NCI-H1694 (cell line): ENCODE measurements at places on chromosomes 3 and 15.
A peak's percentile ranks its signal among the peaks of the same experiment; 100 is the strongest.

DNA sequence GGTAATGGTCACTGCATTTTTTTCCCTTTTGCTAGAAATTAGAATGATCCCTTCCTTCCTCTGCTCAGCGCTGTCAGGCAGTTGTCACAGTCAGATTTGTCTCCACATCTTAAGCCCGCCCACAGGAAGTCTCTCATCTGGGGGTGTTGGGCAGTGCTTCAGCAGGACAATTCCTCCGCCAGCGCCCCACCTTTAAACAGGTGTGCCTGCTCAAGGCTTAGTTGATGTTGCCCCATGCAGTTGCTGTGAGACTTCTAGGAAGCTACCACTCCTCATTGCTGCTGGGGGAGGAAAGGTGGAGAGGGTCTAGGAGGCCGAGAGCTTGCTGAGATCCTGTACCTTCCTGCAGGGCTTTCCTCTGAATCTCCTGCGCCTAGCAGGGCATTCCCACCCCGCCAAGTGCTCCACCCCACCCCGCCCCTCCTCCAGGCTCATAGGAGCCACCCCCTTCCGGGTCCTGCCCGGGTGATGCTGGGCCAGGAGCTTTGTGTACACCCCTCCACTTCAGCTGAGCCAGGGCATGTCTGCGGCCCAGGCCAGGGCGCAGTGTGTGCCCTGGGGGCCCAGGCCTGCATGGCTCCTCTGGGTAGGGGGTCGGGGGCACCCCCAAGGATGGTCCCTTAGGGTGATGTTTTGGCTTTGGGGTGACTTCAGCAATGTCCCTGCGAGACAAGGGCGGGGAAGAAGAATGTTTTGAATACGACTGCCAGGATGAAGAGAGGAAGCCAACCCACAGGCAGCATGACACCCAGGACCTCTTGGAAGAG lies 68.7 kb downstream of the TRAK1 start:
- DNase-seq: no peak

DNA sequence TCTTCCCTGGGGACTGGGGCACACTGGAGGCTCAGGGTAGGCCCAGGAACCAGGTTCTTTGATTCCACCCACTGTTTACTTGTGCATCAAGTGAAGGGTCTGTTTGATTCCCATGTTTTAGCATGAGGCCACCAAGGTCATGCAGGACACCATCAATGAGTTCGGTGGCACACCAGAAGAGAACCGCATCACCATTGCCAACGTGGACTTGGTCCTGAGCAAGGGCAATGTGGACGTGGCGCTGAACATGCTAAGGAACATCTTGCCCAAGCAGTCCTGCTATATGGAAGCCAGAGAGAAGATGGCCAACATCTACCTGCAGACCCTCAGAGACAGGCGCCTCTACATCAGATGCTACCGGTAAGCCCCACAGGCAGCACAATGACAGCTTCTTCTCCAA lies 21.5 kb downstream of the TTC21A start:
- DNase-seq: no peak

DNA sequence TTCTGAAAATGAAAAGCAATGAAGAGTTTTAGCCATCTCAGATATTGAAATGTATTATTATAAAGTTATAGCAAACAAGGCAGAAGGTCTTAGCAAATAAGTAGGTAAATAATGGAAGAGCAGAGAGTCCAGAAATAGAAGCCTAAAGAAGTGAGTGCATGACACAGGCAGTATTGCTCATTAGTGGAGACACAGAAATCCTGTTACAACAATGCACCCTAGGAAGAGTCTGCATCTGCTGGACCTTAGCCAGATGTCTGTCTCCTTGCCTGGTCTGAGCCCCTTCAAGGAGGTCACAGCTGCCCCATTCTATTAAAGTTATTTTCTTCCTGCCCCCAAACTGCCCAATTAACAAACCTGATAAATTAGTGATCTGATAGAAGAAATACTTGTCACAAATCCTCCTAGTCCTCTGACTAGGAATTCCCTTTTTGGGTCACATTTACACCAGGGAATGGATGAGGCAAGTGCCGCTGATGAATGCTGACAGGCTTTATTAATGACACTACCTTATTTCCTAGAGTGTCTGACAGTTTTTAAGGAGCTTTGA lies 51.9 kb downstream of the HOMER2 start:
- no peak for DNase-seq

GRCh38 chr3:107085261-107085660 lies 292.0 kb upstream of the CCDC54 start:
- DNase-seq: no peak

- DNase-seq: no peak
These were observed 976 bp downstream of the ABHD17C start for GRCh38 chr15:80695911-80696661.

- DNase-seq: no peak
These were observed 587 bp downstream of the NPHP3 start for GRCh38 chr3:132721479-132722164.

GRCh38 chr3:31196881-31197364 lies 302.5 kb upstream of the GADL1 start:
- DNase-seq: peak; percentile 39

GRCh38 chr3:179348325-179349013 lies 960 bp downstream of the MFN1 start:
- no peak for DNase-seq

DNA sequence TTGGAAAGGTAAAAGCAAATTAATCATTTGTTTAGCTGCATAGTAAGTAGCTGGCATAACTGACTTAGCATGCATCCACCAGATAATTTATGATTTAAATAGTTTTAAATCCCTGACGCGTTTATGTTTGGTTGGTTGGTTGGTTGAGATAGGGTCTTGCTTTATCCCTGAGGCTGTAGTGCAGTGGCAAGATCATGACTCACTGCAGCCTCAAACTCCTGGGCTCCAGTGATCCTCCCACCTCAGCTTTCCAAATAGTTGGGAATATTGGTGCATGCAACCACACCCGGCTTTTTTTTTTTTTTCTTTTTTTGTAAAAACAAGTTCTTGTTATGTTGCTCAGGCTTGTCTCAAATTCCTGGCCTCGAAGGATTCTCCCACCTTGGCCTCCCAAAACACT lies 263.4 kb downstream of the MCTP2 start:
- no peak for DNase-seq

DNA sequence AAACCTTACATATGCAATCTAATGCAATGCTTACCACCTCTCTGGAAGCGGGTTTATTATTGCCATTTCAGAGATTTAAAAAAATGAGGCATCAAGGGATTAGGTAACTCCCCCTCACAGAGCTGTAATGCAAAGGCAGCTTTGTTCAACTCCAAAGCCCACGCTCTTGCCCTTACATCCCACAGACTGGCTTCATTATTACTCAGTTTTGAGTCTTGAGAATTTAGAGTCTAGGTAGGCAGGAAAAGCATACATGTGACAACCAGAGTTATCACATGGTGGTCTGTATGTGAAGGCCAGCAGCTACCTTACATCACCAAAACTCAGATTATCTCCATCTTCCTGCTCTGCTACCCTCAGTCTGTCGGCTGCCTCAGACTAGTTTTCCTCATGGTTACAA lies 326.9 kb downstream of the UACA start:
- DNase-seq: no peak

GRCh38 chr3:105316331-105316730 lies 50.4 kb upstream of the ALCAM start:
- no peak for DNase-seq

DNA sequence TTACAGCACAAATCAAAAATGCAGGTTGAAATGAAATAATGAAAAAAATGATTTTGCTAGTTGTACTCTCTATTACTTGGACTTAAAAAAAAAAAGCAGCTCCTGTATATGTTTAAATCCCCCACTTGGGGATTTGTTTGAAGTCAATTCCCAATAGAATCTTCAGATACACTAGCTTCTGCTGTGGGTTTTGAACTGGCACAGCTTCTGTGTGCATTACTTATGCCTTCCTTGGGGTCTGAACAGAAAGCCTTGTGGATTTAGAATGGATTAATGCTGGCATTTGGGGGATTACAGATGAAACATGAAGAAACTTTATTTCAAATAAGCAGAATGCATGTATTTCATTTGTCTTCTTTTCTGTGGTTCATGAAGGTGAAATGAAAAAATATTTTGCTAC lies 513.2 kb upstream of the TBL1XR1 start:
- DNase-seq: no peak

- DNase-seq: no peak
These were observed 258.4 kb downstream of the XXYLT1 start for GRCh38 chr3:195012571-195012970.

DNA sequence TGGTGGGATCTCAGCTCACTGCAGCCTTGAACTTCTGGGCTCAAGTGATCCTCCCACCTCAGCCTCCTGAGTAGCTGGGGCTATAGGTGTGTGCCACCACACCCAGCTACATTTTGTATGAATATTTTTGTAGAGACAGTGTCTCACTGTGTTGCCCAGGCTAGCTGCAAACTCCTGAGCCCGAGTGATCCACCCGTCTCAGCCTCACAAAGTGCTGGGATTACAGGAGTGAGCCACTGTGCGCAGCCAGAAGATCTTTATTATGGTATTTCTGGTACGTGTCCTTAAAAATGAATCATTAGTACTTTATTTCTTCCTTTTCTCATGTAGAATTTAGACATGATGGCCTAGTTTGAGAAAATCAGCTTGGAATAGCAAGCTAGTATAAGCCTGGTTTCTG lies 153.3 kb downstream of the BCHE start:
- DNase-seq: no peak

DNA sequence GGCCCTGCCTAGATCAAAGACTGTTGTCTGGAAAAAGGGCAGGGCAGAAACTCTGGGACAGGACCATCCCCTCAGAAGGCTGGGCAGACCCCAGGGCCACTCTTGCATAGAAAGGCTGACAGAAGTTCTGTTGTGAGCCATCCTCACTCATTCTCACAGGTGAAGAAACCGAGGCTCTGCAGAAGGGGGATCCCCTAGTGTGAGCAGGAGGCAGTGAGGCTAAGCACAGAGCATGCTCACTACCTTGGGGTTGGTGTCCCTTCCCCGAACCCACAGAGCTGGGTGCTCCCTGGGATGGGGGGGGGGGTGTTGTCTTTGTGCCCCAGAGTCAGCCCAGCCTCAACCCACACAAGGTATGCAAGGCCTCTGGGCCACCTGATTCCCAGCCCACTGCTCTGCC lies 50.9 kb upstream of the TMEM115 start:
- DNase-seq: no peak

- DNase-seq: no peak
These were observed 3.0 kb upstream of the SLC28A1 start for GRCh38 chr15:84881520-84881830.

- DNase-seq: no peak
These were observed 387.8 kb downstream of the LSAMP start for GRCh38 chr3:116057400-116058006.

DNA sequence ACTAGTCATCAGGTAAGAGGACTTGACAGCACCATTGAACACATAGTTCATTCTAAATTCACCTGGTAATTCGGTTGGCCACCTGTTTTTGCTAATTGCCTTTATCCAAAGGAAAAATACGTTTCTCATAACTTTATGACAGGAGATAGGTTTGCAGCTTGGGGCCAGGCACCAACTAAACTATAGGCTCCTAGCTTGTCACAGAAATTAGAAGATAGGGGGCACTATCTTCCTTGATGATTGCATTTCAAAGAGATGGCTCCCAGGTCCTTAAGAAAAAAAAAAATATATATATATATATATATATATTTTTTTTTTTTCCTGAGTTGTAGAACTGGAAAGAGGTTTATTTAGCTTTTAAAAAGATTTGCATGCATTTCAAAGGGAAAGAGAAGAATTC lies 563.6 kb downstream of the NAALADL2 start:
- DNase-seq: no peak

GRCh38 chr15:47500842-47501241 lies 216.5 kb upstream of the SEMA6D start:
- DNase-seq: no peak

DNA sequence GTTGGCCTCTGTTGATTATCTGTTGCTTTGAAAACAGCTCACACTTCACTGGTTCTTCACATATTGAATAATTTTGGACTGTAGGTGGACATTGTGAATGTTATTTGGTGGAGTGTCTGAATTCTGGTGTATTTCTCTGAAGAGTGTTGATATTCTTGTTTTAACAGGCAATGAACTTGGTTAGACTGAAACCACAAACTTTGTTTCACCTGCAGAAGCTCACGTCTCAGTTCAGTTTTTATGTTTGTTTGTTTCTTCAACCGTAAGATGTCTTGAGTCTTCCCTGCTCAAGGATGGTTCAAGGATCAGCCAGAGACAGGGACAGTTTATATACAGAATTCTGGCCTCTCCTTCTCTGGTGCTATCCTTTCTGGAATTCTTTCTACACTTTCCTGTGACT lies 43.6 kb downstream of the C3orf20 start:
- DNase-seq: no peak

DNA sequence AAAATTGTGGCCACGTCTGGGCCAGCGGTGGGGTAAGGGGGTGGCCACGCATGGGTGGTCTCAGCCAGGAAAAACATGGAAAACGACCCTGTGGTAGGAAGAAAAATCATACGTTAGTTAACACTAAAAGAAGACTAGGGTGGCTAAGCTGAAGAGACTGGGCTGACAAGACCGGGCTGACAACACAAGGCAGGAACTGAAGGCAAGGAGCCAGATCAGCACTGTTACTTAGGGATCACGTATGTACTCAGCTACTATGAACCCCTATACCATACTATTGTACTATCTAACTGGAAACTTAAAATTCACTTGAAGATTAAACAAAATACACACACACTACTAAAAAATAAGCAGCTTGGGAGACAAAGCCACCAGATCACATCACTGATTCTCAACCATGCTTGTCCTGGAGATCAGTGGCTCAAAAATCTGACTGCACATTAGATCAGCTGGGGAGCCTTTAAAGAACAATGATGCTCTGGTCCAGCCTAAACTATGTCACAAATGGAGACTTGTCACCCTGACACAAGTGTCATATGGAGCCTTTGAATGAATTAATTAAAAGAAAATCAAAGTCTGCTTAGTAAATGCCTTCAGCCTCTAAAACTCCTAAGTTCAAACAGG lies 442.2 kb downstream of the SHQ1 start:
- DNase-seq: no peak

GRCh38 chr15:98402486-98402885 lies 245.9 kb upstream of the IGF1R start:
- no peak for DNase-seq

DNA sequence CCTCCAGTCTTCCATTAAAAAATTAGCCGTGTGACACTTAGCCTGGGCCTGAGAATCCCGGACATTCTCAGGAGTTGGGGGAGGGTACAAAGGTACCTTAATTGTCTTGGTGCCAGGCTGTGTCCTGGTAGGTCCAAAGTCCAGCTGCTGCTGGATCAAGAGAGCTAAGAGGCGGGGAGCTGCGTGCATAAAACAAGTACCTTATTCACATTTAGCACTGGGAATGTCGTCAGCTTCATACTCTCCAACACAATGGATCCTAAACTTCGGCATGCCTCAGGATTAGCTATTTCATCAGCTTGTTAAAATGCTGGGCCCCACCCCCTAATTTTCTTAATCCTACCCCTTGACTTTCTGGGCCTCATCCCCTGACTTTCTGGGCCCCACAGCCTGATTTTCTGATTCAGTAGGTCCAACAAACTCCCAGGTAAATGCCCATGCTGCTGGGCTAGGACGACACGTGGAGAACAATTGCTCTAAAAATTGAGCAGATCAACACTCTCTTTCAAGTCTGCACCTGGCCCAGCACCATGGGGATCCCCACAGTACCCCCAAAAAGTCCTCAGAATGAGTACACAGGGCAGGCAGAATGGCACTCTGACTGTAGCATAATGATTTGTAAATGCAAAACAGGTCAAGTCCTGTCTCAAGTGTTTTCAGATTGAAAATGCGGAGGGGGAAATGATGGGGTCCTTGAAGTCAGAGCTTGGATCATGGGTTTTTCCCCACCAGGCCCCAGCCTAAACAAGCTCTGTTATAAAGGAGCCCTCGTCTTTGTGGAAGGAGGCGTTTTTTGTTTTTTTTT lies 5.6 kb upstream of the AEN start:
- DNase-seq: no peak
